T-helper 17 cell (primary cell): ENCODE measurements at places on chromosomes 6 and 20. TPM values are rescaled to one million over a fixed set of nuclear protein-coding genes. Genes with fewer than 3 reads are reported as not detected.

The HMGCLL1 gene
- total RNA-seq: not detected

The ABT1 gene
- 28.4 TPM for total RNA-seq

DNA sequence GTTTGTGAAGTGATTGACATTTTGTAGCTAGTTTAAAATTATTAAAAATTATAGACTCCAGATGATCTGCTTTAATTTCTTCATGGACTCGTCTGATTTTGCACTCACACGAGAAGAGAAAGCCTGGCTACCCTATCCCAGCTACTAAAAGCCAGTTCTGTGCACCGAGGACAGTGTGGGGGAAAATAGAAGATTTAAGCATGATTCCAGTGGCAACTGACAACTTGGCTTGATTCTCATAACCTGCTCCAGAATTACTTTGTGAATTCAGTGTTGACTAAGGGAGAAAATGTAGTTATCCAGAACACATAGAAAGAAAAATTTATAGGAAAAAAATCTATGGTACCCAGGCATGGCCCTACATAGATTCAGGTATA is 88.7 kb downstream of the SNAP25 start:
- no peak overlapping the region for H3K4me3 ChIP-seq
- no peak for DNase-seq
- H3K4me1 ChIP-seq: peaks cover 11% of the 10 kb centered on the region
- no peak overlapping the region for H3K27ac ChIP-seq

DNA sequence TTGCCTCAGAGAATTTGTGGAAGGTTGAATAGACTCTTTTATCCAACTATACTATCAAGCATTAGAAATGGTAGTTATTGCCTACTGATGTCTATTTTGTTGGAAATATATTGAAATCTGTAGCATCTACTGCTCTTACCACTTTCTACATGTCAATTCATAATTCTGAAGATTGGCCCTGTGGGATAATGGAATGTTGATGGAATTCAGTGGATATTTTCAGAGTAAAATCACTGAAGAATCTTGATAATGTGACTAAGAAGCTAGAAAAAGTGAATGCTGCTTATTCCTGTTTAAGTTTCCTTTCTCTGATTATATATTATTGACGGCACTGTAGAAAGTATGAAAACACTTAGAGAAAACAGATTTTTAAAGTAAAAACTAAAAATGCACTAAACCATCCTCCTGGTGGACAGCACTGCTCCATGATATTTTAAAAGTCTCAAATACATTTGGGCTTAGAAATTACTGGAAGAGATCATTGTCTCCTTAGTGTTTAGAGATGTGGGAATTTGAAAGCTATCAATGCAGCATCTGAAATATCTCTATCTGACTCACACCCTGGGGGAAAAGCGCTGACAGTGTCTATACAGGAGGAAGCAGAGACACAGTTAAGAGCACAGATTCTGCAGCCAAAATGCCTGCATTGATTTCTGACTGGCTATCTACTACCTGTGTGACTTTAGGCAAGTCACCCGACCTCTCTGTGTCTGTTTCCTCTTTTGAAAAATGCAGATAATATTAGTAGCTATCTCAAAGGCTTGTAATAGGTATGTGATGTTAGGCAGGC is 37.9 kb upstream of the RCAN2 start:
- peaks cover 2% of the 10 kb centered on the region for H3K36me3 ChIP-seq
- no peak overlapping the region for H3K4me3 ChIP-seq
- no peak overlapping the region for H3K27ac ChIP-seq
- peaks cover 47% of the 10 kb centered on the region for H3K27me3 ChIP-seq
- DNase-seq: no peak

DNA sequence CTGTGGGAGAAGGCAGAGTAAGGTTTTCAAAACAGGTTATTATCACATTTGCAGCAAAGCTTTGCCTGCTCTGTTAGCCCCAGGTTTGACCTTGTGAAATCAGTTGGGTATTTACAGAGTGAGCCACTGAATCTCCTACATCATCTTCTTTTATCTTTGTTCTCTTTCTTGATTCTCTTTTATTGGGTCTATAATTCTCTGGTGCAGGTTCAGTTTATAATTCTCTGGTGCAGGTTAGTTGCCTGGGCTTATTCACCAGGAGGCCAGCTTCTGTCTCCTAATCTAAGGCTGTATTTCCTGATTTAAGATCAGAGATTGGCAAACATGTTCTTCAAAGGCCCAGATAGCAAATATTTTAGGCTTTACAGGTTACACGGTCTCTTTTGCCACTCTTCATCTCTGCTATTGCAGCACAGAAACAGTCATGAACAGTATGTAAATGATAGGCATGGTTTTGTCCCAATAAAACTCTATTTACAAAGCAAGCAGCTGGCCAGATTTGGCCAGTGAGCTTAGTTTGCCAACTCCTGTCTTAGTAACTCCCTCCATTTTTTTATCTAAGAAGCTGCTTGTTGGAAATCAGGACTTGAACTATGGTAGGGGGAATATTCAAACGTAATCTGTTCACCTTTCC is 205.0 kb upstream of the RIMS1 start:
- H3K27me3 ChIP-seq: no peaks in the 10 kb centered on the region
- no peaks in the 10 kb centered on the region for H3K36me3 ChIP-seq
- H3K4me1 ChIP-seq: no peaks in the 10 kb centered on the region
- no peak for DNase-seq
- no peak overlapping the region for H3K4me3 ChIP-seq
